ENCODE measurements at places on chromosomes 12 and 14.

DNA sequence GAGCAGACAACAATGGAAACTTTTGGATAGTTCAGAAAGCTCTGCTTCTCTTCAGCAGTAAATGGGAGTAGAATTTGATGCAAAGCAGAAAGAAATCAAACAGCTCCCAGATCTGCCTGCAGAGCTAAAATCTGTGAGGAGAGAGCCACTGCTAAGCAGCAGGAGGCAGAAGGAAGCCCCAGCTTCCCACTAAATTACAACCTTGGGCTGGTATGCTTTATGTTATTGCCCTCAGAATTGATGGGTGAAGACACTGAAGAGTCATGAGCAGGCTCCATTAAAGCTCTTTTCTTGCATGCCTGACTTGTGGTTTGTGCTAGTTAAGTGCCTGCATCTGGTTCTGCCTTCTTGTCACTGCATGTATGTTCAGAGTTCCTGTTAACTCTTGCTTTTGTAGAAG, 8.4 kb downstream of the ZC2HC1C start:
- no peak for DNase-seq

DNA sequence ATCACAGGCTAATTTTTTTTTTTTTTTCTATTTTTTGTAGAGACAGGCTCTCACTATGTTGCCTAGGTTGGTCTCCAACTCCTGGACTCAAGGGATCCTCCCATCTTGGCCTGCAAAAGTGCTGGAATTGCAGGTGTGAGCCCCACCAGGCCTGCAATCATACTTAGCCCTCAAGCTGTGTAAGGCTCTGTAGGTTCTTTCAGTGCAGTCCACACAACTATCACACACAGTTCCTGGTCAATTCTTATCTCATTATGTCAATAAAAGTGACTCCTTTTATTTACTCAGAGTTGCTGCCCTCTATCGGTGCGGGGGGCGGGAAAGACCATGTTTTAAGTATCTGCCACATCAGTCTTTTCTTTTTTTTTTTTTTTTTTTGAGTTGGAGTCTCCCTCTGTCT, 29.0 kb downstream of the SLC2A3 start:
- no peak for DNase-seq

DNA sequence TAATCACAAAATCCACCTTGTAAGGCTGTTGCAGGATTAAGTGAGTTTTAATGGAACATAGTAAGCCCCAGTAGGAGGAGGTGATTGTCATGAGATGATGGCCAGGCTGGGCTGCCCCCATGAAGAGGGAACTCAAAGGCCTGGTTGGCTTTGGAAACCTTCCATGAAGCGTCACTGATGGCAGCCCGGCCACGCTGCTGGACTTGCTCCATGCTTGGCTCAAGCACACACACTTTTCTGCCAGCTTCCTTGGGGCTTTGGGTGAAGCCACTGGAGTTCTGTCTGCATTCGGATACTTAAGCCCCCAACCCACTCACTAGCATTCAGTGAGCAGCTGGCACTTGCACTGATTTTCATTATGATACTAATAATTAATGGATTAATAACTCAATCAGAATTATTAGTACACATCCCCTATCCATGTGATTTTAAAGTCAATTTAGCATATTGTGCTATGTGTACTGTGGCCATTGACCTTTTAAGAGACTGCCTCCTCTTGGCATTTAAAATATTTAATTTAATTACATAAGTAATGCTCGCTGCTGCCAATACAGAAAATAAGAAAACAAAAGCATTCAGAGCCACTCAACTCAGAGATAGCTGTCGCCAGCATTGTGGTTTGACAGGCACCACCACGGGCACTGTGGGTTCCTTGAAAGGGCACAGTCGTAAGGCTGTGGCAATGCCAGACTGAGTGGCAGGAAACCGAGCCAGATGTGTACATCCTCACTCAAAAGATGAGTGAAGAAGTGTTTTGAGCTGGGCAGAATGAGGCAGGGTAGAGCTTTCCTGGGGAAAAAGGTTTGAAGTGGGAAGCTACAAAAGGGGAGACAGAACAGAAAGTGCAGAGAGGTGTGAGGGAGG, 15.9 kb downstream of the KRT85 start:
- no peak for DNase-seq

DNA sequence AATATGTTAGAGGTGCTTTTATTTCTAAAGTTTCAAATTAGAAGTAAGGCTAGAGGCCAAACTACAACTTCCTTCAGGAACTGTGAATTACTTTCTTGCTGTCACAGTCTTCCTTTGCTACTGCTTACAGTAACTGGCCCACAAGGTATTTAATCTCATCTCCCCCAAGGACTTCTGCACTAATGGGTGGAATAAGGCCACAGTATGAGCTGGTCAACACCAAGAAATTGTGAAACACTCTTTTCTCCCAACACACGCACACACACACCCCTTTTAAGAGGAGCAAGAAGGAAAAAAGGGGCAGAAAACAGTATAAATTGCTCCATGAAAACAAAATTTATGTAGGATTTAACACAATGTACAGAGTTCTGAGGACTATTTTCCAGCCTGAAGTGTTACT, 45.6 kb downstream of the SCAF11 start:
- DNase-seq: no peak

- DNase-seq: no peak
These were observed 1.5 kb downstream of the WNT10B start for GRCh38 chr12:48969833-48970701.

DNA sequence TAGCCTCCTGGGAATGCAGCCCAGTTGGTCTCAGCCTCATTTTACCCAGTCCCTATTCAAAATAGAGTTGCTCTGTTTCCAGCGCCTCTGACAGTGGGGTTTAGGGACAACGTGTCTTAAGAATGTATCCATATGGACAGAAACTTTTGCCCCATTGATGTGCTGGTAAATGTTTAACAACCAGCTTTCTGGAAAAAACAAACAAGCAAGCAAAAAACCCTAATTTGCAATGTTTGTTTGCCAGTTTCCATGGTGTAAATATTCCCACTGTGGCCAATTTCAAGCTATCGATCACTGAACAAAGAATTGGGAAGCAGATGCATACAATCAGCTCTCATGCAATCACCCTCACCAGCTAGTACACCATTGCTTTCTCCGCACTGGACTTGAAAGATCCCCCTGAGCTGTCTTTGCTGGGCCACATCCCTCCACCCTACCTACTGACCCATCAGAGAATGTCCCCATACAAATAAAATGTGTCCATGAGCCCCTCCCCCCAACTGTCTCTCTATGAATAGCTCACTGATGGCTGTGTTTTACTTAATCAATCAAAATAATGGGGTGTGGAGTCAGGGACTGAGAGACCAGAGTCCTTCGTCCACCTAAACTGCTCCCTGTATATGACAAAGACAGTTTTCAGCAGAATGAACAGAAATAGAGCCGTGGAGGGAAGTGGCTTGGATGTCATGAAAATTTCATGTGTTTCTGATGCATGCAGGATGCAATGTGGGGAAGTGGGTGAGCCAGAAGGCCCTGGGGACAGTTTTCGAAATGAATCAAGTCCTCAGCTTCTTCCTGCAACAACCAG, 40.8 kb downstream of the CCDC60 start:
- DNase-seq: no peak

GRCh38 chr12:62813031-62813829, 121.7 kb downstream of the PPM1H start:
- DNase-seq: no peak

DNA sequence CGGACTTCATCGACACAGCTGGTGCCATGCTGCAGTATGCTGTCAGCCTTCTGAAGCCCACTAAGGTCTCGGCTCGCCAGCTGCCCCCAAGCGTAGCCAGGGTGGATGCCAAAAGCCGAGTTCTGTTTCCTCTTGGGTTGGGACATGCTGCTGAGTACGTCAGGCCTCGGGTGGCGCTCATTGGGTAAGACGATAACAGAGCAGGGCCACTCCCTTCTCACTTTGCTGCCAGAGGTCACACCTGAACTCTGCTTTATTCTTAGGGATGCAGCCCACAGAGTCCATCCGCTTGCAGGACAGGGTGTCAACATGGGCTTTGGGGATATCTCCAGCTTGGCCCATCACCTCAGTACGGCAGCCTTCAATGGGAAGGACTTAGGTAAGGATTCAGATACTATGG, 11.1 kb downstream of the COQ6 start:
- no peak for DNase-seq

DNA sequence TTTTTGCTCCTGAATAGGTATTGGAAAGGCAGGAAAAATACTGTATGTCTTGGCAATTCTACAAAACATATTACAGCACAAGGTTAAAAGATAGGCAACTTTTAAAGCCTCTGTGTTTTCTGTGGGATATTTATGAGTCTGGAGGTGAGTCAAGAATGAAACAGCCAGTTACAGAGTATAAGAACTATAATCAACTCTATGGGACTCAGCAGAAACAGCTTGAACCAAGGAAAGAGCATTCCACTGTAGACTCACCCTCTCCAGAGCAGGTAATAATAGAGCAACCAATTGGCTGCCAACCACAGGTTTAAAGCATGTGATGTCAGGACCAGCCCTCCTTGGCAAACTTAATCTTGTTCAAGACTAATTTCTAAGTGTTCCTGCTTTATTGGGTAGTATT, 100.5 kb upstream of the MDM1 start:
- DNase-seq: no peak

DNA sequence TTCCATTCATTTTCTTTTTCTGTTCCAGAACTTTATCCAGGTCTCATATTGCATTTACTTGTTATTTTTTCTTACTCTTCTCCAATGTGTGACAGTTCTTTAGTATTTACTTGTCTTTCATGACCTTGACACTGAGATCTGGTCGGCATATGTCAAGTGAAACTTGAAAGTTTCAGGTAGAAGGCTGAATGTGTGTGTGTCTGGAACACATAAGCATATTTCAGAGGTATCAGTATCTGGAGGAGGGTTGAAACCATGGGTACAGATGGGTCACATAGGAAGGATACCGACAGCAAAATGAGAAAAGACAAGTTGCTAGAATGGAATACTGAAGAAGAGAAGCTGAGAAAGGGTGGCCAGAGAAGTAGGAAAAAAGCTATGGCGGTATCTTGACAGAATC, 22.5 kb upstream of the PTGDR start:
- no peak for DNase-seq

GRCh38 chr12:2262449-2262848, 209.7 kb downstream of the CACNA1C start:
- no peak for DNase-seq

GRCh38 chr12:111569363-111570083, 29.6 kb downstream of the ATXN2 start:
- no peak for DNase-seq

- DNase-seq: no peak
These were observed 43.8 kb upstream of the NR2C1 start for GRCh38 chr12:95117178-95117599.

- DNase-seq: no peak
These were observed 24.9 kb downstream of the ACTR6 start for GRCh38 chr12:100225491-100225890.

GRCh38 chr12:111448266-111448830, 42.6 kb downstream of the SH2B3 start:
- no peak for DNase-seq

DNA sequence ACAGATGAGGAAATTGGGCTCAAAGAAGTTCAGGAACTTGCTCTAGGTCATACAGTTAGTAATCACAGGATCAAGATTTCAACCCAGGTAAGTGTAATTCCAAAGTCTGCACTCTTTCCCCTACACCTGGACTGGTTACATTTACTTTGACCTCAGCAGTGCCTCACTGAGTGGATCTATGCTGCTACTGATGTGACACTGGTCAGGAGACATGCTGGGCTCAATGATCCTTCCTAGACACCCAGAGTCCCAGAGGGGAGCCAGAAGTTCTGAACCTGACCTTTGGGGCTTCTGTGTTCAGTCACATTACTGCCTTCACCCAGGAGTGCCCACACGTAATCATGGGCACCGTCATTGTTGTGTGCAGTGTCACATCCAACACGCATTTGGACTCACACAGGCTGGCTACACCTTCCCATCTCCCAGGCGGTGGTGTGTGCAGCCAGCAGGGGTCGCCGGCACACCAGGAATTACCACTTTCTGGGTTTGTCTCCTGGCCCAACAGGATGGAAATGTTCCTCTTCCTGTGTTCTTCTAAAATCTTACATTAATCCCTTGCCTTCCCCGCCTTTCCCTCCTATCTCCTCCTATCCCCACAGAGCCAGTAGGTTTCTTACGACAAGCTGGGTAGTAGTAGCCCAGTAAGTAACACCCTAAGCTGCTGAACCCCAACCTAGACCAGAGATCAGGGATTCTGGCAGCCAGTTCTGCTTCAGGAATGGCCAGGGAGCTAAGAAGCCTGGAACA, 25.6 kb downstream of the CALCOCO1 start:
- no peak for DNase-seq

DNA sequence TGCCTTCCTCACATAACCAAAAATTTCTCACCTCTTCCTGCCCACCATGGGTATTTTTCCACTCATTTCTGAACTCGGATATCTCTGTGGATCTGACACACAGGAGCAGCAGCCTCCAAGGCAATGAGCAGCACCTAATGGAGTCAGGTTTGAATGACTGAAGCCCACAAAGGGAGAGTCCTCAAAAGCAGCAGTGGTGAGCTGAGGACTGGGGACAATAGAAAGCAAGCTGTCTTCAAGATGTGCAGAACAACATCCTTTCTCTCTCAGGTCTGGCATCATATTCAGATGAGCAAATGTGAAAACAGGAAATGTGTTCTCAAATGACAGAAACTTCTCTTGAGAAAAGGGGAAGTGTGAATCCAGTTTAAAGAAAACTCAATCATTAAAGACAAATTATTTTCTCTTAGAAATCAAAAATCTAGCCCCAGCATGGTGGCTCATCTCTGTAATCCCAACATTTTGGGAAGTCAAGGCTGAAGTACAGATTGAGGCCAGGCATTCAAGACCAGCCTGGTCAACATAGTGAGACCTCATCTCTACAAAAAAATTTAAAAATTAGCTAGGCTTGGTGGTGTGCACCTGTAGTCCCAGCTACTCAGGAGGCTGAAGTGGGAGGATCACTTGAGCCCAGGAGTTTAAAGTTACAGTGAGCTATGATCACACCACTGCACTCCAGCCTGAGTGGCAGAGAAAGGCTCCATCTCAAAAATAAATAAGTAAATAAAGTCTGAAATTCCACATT, 54.2 kb downstream of the C12orf42 start:
- DNase-seq: no peak

Measured in kidney epithelial cell (primary cell).